ENCODE measurements at places on chromosomes 3 and 15.

GRCh38 chr3:131360191-131360755 lies 21.3 kb upstream of the NUDT16 start:
- DNase-seq = no peak

DNA sequence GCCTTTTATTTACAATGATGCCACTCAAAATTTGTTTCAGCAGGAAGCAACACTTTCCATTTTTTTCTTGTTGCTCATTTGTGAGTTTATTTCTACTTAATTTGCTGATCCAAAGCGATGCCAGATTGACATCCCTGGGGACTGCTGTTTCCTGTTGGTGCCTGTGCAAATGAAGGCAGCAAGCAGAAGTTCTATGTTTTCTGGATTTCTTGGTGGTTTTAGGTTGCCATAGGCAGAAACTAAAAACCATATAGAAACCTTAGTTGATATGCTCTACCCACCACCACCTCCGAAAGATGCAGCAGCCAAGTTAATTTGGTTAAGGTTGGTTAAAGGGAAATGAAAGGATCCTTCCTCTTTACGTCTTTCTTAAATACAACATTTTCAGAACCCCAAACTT lies 356.2 kb downstream of the RBMS3 start:
- DNase-seq = no peak

GRCh38 chr15:77342807-77343206 lies 77.1 kb downstream of the PEAK1 start:
- no peak for DNase-seq

DNA sequence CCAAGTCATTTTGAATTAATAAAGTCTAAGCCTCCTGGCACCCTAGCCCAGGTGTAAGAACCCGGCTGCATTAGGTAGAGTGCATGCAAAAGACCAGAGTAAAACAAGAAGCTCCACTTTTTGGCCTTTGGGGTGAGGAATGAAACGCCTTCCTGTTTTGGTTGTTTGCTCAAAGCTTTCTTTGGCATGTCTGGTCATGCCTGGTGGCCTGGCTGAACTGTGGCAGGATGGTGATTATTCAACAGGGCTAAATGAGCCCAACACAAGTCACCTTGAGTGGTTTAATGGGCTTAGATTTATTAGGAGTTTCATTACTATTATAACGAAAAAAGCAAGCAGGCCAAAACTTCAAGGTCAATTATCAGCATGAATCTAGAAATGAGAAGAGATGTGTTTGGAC lies 40.9 kb upstream of the LDHAL6B start:
- DNase-seq = peak; percentile 16

All from fibroblast of the aortic adventitia (primary cell).